ENCODE measurements at places on chromosomes 3 and 15.
A peak's percentile ranks its signal among the peaks of the same experiment; 100 is the strongest.

- no peak for DNase-seq
Observed at GRCh38 chr3:55169608-55170072, 241.8 kb upstream of the LRTM1 start.

GRCh38 chr3:181622365-181622764, 89.4 kb upstream of the SOX2 start:
- no peak for DNase-seq

- no peak for DNase-seq
Observed at GRCh38 chr15:101310508-101310907, 15.5 kb upstream of the SNRPA1 start.

DNA sequence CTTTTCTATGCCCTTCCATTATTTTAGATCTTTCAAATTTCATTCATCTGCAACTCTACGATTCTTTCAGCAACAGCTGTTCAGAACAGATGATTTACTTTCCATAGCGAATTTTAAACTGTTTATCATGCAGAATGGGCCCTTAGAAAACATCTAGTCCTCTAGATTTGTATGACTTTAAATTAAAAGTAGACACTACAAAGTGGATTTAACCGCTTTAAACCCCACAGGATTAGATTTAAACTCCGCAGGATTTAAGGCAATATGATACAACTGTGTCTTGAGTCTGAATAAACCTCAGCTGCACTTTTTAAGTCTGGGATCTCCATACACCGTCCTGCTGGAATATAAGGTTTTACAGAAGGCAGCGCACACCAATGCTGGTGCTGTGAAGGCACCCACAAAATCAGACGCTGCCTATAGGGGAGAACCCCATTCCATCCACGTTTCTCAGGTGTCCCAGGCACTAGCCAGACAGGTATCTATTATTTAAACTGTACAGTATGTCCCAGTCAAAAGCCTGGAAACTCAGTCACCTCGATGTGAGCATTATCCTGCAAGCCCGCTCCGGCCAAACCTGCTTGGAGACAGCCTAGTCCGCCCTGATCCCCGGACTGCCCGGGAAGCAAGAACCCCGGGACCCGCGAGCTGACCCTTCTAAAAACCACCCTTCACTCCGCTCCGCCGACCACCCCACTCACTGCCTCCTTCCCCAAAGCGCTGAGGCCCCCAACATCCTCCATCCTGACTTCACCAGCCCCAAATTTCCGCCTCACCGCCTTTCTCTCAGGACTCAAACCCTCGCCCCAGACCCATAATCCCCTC, 768 bp downstream of the ANO10 start:
- DNase-seq: peak; percentile 0

DNA sequence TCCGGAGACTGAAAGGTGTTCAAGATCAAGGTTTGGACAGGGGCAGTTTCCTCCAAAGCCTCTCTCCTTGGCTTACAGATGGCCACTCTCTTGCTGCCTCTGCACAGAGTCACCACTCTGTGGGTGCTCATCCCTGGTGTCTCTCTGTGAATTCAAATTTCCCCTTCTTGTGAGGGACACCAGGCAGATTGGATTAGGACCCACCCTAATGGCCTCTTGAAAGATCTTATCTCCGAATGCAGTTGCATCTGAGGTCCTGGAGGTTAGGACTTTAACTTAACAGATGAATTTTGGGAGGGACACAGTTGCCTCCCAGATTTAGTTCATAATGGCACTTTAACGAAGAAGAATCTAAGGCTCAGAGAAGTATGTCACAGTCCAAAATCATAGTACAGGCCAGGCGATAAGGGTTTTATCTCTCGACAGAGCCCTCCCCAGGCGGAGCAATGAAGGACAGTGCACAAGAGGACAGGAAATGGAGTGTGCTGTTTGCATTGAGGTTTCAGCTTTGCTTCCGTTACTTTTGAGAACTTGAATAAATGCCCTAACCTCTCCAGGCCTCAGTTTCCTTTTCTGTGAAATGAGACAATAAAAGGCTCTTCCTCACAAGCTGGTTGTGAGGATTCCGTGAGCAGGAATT, 38.9 kb upstream of the KIF23 start:
- DNase-seq: no peak

GRCh38 chr15:94615688-94616087, 384.3 kb downstream of the MCTP2 start:
- DNase-seq: no peak

DNA sequence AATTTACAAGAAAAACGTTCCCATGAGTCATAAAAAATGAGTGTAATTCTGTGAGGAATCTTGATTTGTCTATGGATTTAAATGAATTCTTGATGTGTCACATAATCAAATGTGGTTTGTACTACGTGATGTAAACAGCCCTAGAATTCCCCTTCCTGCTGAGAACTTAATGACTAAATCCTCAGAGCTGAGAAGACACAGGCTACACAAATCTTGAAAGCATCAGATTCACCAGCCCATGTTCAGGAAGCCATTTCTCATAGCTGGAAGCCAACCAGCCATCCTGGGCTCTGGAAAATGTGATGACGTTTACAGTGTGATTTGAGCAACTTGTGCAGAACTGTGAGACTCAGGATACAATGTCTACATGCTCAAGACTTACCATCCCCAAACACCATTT, 193.7 kb upstream of the MME start:
- no peak for DNase-seq

DNA sequence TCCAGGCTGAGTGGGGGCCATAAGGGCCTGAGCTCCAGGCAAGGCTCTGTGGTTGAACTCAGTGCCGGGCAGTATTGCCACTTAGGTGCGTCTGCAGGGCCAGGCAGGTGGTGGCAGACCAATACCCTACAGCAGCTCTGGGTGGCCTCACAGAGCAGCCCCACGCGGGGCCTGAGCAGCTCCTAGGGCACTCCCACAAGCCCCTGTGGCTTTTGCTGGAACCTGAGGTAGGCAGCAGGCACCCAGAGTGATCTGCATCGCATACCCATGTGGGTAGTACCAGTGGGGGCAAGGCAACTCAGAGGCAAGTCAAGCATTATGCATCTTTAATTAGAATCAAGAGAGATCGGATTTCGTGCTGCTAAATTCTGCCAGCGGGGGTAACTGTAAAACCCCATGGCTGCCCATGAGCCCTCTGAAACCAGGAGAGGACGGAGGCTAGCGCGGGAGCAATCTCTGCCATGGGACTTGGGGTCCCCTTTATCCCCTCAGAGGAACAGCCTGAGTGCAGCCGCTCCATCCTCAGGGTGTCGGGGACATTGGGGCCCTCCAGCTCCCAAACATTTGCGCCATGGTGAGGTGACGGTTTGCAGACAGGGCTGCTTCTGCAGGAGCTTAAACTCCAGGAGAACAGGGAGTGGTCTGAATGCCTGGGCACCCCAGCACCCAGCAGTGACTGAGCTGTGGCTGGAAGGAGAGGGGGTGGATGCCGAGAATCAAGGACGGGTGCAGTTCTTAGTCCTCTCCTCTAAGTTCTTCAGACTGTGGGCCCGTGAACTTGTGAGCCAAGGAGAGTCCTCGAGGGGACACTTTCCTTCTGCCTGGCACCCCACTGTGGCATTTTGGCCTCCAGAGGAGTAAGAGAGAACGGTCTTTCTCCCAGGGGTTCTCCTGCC, 62.4 kb upstream of the PCSK6 start:
- no peak for DNase-seq

GRCh38 chr15:56495053-56495452, 30.1 kb upstream of the MNS1 start:
- DNase-seq: no peak

Data from stimulated activated CD8-positive, alpha-beta memory T cell treated with anti-CD3 and anti-CD28 coated beads, Interleukin-2, amount 100 ng/mL, for 1 hour (primary cell).